ENCODE measurements at places on chromosomes 5 and 9. TPM values are rescaled to one million over a fixed set of nuclear protein-coding genes. Genes with fewer than 3 reads are reported as not detected.

CRB2 gene
- 80.5 TPM for total RNA-seq

ZBTB43 gene
- total RNA-seq: 14.5 TPM

DNA sequence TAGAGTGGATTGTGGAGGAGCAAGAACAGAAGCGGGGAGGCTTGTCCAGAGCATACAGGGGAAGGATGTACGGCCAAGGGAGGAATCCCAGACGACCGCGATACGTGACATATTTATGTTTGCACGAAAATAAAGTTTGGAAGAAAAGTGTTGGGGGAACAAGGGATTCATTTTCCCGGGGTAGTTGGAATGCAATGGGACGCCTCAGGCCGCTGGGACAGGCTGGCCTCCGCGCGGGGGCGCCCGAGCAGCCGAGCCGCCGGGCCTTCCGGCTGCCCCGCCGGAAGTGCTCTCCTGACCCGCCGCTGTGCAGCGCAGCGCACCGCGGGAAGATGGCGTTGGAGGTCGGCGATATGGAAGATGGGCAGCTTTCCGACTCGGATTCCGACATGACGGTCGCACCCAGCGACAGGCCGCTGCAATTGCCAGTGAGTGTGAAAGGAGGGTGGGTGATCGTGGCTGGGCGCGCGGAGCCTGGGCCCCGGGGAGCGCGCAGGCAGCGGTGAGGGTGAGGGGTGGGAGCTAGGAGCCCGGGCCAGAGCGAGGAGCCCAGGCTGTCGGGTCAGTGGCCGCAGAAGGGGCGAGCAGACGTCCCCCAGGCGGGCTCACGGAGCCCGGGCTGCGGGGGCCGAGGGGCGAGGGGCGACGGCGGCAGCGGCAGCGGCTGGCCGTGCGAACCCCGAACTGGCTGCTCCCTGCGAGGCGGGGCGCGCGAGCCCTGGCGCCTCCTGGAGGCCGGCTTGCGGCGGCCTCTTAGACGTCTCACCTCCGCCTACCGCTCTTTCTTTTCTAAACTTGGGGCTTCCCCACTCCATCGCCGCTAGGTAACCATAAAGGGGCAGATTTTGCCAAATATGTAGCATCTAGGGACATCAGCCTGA is at the start of gene PHAX:
Gene PHAX, plus strand, starts transcription at position 317 of the 881 bp plus-strand sequence. Its CDS starts 16 bp downstream, at position 333.
- peak; percentile 76 for DNase-seq
- no peaks in the 10 kb centered on the region for H3K27me3 ChIP-seq
- H3K4me3 ChIP-seq: peak within 1 kb of the TSS; percentile 99

DNA sequence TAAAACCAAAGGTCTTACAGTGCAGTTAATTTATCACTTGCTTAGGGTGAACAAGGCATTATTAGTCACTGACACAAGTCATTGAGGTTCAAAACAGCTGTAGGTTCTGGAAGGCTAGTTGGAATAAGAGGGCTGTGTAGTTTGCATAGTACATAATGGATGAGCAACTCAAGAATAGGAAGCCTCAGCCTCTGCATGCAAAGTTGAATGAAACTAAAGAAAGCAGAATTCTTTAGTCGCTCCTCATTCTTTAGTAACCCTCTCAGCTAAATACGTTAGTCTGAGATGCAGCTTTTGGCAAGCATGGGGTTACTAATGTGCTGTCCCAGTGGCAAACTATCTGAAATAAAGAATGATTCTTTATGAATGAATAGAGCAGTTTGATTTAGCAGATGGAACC is 74.2 kb downstream of the ADGRV1 start:
- no peaks in the 10 kb centered on the region for H3K27me3 ChIP-seq
- H3K27ac ChIP-seq: peak overlapping the region; percentile 74

DNA sequence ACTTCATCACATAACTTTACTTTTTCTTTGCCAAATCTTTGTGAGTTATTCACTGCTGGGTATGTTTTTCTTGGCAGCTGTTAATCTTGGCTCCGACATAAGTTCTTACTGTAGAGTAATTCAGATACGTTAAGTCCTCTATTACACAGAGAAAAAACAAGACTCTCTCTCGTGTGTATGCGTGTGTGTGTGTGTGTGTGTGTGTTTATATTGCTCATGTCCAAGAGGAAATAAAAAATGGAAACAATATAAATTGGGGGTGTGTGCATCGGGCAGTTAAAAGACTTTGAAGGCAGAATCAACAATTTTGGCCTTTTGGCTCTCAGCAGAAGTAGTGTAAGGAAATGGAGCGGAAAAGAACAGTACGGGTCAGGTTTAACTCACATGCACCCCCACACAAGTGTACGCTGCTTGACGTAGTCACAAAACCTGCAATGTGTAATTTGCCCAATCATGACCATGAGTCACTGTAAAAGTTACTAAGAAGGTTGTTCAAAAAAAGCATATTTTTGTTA is 67.2 kb upstream of the IFNE start:
- peaks cover 4% of the 10 kb centered on the region for H3K27me3 ChIP-seq
- H3K4me3 ChIP-seq: no peak overlapping the region
- H3K27ac ChIP-seq: no peak overlapping the region
- H3K36me3 ChIP-seq: no peaks in the 10 kb centered on the region

DNA sequence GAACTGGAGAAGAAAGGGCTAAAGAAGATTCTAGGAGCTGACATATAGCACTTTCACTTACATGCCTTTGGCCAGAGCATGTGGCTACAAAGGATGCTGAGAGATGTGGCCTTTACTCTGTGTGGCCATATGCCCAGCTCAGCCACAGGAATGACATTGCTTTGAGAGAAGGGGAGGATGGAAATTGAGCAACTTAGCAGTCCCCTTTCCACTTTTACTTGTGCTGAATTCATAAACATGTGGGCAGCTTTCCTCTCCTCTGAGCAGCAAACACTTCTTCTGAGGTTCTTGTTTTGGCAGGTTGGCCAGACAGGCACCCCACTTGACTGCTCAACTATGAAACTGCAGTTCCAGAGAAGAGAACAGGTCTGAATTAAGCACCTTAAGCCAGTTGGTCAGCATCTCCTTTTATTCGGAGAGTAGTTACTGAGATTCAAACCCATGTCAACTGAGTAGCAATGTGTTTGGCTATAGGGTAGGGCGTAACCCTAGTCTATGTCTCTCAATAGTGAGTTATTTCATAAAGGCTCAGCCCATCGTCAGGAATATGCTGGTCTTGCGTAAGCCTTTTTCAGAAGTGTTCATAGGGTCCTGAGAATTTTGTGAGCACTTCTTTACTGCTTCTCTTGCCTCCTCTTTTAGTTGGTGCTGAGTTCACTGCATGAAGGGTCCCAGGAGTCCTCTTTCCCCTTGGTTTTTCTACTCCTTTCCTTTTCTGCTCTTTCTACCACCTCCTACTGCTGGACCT is 134.5 kb downstream of the PALM2AKAP2 start:
- no peaks in the 10 kb centered on the region for H3K36me3 ChIP-seq
- no peaks in the 10 kb centered on the region for H3K4me1 ChIP-seq
- no peak overlapping the region for H3K27ac ChIP-seq
- H3K4me3 ChIP-seq: no peak overlapping the region

- H3K27me3 ChIP-seq: no peaks in the 10 kb centered on the region
- no peak overlapping the region for H3K4me3 ChIP-seq
- no peak for DNase-seq
- H3K36me3 ChIP-seq: no peaks in the 10 kb centered on the region
Observed at GRCh38 chr9:120212153-120212852, 367.7 kb downstream of the CDK5RAP2 start.

All from neural crest cell (in vitro differentiated cells).